ENCODE measurements at places on chromosomes 4 and X.

DNA sequence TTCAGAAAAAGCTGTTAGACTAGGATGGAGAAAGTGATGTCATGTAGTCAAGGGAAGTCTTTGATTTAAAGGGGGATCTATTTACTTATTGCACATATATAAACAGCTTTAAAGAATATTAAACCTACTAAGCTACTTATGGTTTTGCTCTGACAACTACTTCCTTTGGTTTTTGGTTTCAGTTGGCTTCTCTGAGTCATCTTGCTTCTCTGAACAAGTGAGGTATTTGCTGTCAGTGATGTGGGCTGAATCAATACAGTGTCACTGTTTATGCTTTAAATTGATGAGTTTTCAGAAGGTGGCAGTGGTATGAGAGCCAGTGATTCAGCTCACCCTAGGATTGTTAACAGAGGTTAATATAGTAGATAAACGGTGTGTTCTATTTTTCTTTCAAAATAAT, 75.1 kb downstream of the CEP44 start:
- no peak for DNase-seq

GRCh38 chr4:19583827-19584569, 667.7 kb upstream of the SLIT2 start:
- no peak for DNase-seq

DNA sequence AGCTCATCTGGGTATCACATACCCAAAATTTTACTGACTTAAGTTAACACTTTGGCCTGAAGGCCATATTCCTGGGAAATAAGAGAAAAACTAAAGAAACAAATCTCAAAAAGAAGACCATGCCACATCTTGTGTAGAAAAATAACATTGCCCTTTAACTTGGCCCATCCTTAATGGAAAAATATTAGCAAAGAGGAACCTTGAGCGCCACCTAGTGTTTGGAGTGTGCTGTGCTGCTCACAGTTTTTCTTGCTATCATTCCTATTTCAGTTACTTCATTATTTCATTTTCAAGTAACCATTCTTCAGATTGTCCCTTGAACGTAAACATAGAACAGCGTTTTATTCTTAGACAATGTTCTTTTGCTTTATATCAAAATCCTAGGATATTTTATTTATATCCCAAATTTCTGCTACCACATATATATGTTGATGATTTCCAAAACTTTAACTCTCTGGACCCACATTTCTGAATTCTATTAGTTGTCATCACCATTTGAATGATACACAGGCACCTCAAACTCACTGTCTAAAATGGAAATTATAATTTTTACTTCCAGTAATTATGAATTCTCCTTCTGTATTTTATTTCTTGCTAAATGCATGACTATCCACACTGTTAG, 999.0 kb upstream of the ADGRL3 start:
- DNase-seq = peak; percentile 33

DNA sequence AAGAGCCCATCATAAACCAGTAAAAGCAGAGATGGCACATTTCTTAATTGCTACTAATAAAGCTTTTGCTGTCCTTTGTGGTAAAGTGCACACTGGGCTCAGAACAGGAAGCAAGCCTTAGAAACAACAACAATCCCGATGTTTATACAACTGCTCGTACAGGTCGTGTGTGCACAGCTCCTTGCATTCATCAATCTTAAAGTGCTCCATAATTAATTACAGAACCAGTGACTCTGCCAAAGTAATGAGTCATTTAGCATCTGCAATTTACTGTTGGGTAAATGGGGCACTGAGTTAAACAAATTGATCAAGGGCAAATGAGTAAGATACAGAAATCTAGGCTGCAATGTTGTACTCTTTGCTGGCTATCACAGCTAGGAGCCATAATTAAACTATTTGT, 61.3 kb upstream of the TXK start:
- DNase-seq = no peak

DNA sequence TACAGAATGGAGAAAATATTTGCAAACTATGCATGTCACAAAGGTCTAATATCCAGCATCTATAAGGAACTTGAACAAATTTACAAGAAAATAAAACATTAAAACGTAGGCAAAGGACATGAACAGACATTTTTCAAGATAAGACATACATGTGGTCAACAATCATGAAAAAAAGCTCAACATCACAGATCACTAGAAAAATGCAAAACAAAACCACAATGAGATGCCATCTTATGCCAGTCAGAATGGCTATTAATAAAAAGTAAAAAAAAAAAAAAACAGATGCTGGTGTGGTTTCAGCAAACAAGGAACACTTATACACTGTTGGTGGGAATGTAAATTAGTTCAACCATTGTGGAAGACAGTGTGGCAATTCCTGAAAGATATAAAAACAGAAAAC, 75.8 kb upstream of the IL13RA2 start:
- DNase-seq = no peak

DNA sequence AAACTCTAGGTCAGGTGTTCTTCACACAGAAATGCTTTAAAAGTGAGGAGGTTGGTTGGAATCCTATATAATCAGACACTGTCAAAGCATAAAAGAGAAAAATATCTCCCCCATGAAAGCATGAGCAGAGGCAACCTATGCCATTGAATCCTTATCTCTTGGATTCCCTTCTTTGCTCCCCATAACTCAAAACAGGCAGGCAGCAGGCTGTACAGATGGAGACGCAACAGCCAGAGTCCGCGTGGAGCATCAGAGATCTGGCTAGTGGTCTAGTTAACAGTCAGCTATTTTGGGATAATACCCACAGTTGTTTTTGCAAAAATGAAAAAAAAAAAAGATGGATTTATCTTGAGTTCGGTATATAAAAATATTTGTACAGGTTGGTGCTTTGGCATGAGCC, 490.0 kb upstream of the TENM3 start:
- DNase-seq = peak; percentile 8

GRCh38 chrX:22526339-22526738, 253.6 kb downstream of the CBLL2 start:
- DNase-seq = no peak

DNA sequence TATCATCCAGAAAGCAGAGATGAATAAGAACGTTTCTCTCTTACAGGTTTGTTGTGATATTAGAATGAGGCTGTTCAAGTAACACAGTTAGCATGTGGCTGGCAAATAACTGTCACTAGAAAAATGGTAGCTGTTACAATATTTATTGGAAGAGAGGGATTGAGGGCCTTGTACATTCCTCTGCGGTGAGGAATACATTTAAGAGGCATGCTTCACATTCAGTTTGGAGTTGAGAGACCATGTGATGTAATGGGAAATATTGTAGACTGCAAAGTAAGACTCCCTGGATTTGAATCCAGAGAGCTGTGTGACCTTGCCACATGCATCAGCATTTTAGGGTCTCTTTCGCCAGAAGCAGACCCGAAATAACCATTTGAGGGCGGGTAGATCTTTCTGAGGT, 104.8 kb upstream of the KIT start:
- DNase-seq = no peak

GRCh38 chr4:10005632-10006031, 15.7 kb downstream of the SLC2A9 start:
- no peak for DNase-seq

DNA sequence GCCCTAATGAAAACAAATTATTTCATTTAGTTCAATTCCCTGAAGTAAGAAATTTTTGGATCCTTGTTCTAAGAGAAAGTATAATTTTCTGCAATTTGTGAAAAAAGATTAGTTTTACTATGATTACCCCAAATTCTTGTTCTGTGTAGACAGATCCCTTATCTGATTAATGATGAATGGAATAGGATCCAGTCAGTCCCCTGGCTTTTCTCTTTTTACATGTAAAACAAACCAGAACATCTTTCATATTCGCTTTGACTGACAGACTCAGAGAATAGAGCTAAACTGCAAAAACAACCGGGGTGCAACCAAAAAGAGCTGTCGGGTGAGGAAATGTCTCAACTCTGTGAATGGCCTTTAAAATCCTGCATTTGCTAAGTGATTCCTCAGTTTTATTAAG, 93.4 kb upstream of the VEGFC start:
- DNase-seq = no peak

DNA sequence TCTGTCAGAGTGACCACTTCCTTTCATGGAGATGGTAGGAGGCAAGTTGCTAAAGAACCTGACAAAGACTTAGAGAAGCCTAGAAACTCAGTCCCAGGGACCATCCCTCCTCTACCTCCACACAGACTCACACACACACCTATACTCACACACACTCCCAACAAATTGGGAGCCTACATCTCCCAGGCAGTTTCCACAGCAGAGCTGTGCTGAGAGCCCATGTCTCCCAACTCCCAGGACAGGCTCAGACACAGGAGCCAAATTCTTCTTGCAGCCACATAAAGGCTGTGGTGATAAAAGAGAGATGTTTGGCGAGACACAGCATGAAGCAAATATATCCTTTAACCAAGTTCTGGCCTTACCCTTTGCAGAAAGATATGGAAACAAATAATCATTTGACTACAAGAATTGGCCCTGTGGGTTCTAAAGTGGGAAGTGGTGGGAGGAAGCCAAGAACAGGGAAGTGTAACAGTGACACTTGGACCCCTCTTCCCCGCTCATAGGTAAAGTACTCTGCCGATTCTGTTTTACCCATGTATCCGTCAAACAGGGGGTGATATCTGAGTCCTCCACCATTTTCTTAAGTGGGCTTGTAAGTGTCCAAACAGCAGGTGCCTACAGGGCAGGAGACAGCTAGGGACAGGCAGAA, 11.0 kb upstream of the IDS start:
- no peak for DNase-seq

- DNase-seq = no peak
These were observed 237.4 kb downstream of the MAPK10 start for GRCh38 chr4:86122404-86122803.

DNA sequence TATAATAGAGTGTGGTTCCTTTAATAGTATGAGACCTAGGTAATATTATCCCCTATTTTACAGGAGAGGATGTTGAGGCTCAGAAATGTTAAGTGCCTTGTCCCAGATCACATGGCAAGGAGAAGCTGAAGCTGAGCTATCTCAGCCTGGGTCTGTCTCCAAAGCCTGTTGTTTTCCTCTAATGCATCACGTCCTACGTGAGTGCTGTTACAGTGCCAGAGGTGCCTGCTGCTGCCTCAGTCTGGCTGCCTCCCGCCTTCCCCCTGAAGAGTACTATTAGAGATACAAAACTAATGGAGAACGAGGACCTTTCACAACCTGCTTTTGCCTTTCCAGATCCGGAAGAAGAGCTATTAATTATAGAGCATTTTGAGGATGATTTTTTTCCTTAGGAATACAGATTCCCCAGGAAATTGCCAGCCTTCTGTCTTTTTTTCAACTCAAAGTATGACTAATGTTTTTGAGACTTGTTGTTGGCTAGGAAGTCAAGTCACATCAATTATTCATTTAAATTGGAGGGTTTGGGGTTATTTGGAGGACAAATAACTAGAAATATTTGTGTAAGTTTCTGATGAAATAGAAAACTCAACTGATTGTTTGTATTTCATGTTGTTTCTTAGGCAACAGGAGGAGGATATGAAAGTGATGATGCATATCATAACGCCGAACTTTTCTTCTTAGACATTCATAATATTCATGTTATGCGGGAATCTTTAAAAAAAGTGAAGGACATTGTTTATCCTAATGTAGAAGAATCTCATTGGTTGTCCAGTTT, 43.9 kb upstream of the MTMR1 start:
- peak; percentile 7 for DNase-seq

DNA sequence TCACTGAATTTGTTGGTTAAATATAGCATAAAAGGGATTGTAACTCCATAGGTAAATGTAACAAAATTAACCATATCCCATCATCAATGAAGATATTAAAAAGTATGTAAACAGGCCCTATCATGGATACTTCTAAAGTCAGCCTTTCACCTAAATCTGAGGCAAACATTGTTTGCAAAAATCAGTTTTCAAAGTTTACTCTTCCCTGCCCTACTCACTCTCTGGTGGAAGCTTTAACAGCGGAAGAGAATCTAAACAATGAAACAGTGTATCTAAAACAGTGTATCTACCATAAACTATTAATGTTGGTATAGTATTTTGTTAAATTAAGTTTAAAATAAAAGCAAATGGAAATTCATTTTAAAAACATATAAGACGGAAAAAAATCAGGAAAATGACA, 21.1 kb downstream of the SMIM14 start:
- DNase-seq = no peak

GRCh38 chr4:145921231-145921630, 17.4 kb downstream of the ZNF827 start:
- no peak for DNase-seq

GRCh38 chrX:5936438-5936837, 292.2 kb downstream of the NLGN4X start:
- no peak for DNase-seq

DNA sequence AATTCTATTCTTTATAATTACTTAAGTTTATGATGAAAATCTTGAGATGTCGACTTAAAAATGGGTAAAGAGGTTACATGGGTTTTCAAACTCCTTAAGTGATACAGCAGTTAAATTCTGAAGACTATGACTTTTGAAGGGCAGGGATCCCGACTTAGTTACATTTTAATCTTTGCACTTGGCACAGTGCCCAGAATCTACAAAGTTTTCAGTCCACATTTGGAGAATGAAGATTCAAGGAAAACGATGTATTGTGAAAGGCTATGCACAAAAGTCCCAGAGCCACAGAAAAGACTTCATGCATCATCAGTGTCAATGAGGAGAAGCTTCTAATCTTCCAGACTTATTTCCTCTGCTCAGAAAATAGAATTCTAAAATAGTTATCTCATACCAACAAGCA, 36.3 kb upstream of the GRPR start:
- no peak for DNase-seq

- no peak for DNase-seq
These were observed 16.3 kb downstream of the TSPAN5 start for GRCh38 chr4:98641906-98642668.

GRCh38 chr4:2302387-2303119, 40.6 kb upstream of the MXD4 start:
- no peak for DNase-seq
